Left ventricle myocardium inferior (tissue), 1 donor: ENCODE measurements at places on chromosomes 11 and 22. TPM values are rescaled to one million over a fixed set of nuclear protein-coding genes. Genes with fewer than 3 reads are reported as not detected.

DNA sequence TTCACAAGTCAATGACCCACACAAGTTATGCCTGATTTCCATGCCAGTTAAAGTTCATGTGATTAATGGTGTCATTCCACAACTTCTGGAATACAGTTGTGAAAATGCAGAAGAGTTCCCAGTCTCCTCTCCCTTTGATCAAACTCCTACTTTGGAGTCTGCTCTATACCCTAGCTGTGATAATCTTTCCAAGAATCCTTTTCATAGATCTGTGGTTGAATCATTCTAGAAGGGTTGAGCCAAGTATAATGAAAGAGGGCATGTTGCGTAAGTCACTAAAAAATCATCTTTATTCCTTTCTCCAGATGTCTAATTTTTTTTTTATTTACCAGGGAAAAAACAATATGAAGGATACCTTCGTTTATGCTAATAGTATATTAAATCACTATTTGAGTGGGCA is 89.7 kb upstream of the CARD18 start:
- DNase-seq, result no peak

GRCh38 chr11:125342281-125342930 is 153.7 kb downstream of the FEZ1 start:
- no peak for DNase-seq

DNA sequence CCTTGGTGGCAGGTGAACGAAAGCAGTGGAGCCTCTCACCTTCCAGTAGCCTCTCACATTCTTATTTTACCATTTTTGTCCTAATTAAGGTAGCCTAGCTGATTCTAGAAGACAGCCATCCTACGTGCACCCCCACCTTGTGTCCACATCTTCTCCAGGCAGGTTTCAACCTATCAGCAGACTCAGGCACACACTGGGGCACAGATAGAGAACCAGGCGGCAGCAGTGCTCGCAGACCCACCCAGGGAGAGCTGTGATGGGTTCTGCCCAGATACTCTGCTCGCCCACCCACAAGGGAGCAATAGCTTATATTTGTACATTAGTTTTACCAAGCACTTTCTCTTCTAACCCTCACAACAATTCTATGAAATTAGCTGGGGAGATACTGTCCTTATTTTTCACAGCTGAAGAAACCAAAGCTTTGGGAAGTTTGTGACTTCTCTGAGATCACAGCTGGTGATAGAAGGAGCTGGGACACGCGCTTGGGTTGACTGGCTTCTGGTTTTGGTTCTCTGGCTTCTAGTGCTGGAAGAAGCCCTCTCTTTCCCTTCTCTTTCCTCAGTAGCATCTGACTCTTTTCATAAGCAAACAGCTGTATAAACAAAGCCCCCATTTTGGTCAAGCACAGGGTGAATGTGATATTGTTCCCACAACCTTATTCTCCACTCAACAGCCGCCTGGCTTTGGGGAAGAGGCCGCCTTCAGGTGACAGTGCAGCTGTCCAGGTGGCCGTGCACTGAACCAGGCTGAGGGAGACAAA is 36.9 kb downstream of the PPP2R1B start:
- DNase-seq, result no peak

GRCh38 chr11:63476618-63477017 is 14.3 kb downstream of the PLAAT5 start:
- no peak for DNase-seq

DNA sequence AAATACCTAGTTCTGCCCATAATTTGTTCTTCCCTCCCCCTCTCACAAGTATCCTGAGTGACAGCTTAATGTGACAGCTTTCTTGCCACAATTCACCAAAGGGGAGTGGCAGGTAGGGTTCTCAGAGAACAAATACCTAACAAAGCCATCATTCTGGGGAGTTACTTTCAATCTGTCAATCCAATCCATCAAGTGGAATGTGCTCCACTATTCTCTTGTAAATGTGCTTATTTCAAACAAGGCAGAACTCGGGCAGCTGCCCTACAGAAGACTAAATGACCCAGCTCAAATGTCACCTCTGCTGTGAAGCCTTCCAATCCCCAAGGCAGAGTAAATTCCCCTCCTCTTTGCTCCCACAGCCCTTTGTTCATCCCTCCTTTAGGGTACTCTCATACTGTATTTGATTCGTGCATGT is 27.8 kb downstream of the LGR4 start:
- no peak for DNase-seq

- peak; percentile 25 for DNase-seq
Measured at GRCh38 chr11:131064373-131064991, 148.2 kb upstream of the SNX19 start.

GRCh38 chr11:111561306-111561705 is 20.8 kb downstream of the LAYN start:
- DNase-seq, result no peak

GRCh38 chr11:85086504-85087284 is 540.5 kb downstream of the DLG2 start:
- DNase-seq, result no peak

Gene GVQW3
- total RNA-seq, result 1.8 TPM

Gene MUC5B
- not detected for total RNA-seq
